T-helper 2 cell treated with Interferon-gamma antibody and Interleukin-4, amounts not matched to agents 5 μg/mL and 100 μg/mL, for 36 hours (primary cell): ENCODE measurements at places on chromosomes 6 and 20.

GRCh38 chr20:59671661-59672471, 67.5 kb downstream of the PHACTR3 start:
- DNase-seq, result no peak

DNA sequence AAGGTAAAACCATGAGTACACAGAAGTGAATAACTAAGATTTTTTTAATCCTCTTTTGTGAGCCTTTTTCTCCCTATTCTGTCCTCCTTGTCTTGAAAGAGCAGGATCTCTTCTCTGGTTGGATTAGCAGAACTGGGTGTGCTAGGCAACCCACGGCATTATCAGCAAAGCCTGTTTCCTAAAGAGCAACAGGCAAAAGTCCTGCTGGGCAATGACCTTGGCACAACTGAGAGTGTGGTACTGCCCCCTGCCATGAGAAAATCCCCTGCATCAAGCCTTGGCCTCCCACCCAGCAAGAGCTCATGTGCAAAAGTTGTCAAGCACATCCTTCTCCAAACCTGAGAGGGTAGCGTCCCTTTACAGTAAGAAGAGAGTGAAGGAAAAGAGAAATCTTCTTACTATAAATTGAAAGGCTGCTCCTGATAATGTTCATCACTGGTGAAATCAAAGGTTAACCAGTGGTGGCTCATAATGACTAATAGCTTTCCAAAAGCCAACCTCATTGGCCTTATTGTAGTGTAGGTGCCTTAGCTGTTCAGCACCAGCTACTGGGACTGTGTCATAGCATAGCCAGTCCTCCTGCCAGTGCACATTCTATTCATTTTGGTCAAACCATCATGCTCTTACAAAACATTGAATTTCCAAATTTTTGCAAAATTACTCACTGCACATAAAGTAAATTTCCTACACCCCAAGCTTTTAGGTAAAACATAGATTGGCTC, 17.1 kb downstream of the KIF6 start:
- no peak for DNase-seq

- DNase-seq, result peak; percentile 17
These were observed 98.7 kb upstream of the SGK1 start for GRCh38 chr6:134416418-134417154.

- DNase-seq, result no peak
These were observed 405.5 kb downstream of the UTRN start for GRCh38 chr6:144690666-144691065.

- no peak for DNase-seq
These were observed 14.0 kb downstream of the HIVEP1 start for GRCh38 chr6:12026120-12026519.

- DNase-seq, result no peak
These were observed 130.7 kb upstream of the SSTR4 start for GRCh38 chr20:22904386-22904785.

GRCh38 chr6:151482290-151482689, 11.5 kb upstream of the CCDC170 start:
- no peak for DNase-seq

GRCh38 chr20:11894062-11894461, 23.6 kb upstream of the BTBD3 start:
- no peak for DNase-seq

- DNase-seq, result no peak
These were observed 1602.0 kb downstream of the GRIK2 start for GRCh38 chr6:102995491-102995890.

- no peak for DNase-seq
These were observed 139.3 kb downstream of the CD164 start for GRCh38 chr6:109242925-109243324.

DNA sequence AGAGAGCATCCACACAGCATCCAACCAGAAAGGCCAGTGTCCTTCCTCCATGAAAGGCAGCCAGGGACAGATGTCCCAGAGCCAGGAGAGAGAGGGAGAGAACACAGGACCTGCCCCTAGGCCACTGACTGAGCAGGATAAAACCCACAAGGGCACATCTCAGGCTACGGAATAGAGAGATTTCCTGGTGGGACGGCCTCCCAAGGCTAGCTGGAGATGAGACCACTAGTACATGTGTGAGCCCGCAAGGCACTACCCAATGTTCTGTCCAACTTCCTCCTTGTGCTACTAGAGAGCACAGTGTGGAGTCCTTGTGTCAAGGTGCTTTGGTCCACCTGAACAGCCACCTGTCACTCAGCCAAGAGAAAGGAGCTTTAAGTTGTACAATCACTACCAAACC, 44.2 kb downstream of the PLCG1 start:
- no peak for DNase-seq

DNA sequence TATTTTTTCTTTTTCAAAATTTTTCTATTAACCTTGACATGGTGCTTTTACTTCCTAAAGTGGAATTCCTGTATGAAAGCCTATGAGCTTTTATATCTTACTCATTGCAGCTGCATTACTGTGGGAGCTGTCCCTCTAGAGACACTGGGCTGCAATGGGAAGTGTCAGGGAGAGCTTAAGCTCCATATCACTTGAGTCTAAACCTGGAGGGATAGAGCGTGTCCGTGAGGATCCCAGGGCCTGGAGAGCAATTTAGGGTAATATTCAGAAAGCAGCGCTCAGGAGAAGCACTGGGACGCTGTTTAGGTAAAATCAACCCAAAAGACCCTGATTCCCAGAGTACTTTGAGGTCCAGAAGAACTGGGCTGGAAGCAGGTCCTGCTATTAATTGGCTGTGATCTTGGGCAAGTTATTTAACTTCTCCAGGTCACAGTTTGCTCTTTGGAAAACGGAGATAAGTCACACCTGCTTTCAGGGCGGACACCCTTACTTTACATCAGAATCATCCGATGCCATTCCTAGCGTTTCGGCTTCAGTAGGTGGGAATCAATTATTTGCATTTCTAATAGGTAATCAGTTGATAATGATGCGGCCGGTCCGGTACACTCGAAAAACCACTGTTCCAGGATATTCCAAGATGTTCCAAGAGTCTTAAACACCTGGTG, 628 bp upstream of the ERGIC3 start:
- no peak for DNase-seq

GRCh38 chr20:24821391-24821790, 127.7 kb upstream of the CST7 start:
- no peak for DNase-seq

GRCh38 chr6:32945108-32945760, 4.4 kb upstream of the HLA-DMB start:
- DNase-seq, result no peak

GRCh38 chr6:157649311-157650260, 173.5 kb upstream of the SNX9 start:
- no peak for DNase-seq

DNA sequence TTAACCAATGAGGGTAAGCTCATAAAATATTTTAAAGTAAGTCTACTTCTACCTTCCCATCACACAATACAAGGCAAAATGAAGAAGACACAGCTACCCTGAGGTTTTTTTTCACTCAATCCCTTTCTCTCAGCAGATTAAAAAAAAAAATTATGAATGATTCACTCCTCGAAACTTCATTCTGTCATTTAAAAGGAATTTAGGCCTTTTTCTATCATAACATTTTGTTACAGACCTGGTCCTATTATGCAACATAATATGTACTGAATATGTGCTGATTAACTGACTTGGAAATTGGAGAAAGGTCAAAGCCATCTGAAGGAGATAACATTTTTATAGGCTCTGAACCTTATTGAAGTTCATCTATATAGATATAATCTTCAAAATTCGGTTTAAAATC, 45.5 kb downstream of the PRL start:
- DNase-seq, result no peak

DNA sequence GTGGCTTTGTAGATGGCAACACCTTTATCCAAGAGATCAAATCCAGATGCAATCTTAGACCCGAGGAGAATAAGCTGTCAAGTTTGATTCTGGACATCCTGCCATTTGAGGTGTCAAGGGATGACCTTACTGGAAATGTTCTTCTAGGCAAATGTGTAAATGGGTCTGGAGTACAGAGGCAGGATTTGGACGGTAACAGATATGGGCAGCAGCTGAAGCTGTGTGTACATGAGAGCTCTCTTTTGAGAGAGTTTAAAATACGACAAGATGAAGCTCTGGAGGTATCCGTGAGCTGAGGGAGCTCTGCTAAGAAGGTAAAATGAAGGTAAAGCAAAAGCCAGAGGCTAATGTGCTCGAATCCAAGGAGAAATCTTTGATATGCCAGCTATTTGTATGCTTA, 56.6 kb downstream of the RALGAPA2 start:
- no peak for DNase-seq

GRCh38 chr6:43996618-43997344, 130.5 kb downstream of the MRPL14 start:
- DNase-seq, result no peak

DNA sequence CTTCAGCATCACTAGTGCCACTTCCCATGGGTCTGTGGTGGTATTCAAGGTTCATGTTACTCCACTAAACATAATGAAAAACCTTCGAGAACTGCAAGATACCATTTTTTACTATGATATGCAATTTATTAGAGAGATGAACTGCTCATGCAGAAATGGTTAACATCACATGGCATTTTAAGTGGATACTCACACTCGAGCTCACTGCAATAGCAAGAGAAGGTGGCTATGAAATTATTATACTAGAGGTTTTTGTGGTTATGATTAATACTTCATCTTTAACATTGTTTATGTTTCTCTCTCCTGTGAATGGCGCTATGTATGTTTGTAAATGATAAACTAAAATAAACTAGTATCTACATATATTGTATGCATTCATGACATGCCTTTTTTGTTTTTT, 35.1 kb downstream of the SCAF8 start:
- no peak for DNase-seq

- DNase-seq, result no peak
These were observed 85.8 kb downstream of the MAP3K5 start for GRCh38 chr6:136706430-136706829.

- no peak for DNase-seq
These were observed 38.3 kb downstream of the HECA start for GRCh38 chr6:139173172-139173571.

DNA sequence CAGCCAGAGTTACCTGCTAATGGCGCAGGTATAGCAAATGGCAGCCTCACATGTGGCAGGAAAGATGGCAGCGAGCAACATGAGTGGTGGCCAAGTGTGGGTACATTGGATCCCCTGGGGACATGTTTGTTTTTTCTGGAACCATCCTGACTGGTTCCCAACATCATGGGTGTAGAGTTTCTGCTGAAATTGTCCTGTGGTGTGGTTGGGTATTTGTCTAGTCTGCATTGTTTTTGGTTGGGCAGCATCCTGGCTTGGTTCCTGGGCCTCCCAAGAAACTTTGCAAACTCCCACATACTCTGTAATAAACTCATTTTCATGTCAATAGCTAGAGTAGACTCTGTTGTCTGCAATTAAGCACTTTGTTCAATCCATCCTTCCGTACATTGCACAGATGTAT, 282.6 kb downstream of the CDC5L start:
- DNase-seq, result no peak

DNA sequence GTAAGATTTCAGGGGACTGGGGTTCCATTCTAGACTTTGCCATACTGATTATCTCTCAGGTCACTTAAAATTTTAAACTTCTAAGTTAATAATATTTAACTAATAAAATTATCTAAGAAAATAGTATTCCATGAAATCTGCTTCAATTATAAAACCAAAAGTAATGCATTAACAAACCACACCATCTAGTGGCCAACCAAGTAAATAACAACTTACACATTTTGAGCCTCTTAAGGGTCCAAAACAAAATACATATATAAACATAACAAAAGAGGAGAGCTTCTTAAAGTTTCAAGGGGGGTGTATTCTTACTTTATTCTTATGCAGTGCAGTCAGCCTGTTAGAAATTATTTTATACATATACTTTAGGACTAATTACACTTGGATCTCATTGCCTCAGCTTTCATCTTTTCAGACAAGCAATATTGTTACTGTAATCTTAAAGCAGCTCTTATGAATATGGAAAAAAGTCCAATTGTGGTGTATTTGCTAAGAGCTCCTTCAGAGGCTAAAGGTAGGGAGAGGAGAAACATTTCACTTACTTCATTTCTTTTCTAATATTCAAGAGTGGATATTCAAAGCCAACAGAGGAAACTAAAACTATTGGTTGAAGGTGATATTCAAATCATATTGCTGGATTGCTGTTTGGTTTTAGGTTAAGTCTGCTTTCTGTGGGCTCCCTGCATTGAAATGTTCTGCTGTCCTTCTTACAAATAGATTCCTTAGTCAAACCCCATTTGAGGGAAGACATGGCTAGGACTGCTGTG, 199.7 kb upstream of the SIM1 start:
- DNase-seq, result no peak

- DNase-seq, result no peak
These were observed 65.9 kb downstream of the VEGFA start for GRCh38 chr6:43835872-43836419.

DNA sequence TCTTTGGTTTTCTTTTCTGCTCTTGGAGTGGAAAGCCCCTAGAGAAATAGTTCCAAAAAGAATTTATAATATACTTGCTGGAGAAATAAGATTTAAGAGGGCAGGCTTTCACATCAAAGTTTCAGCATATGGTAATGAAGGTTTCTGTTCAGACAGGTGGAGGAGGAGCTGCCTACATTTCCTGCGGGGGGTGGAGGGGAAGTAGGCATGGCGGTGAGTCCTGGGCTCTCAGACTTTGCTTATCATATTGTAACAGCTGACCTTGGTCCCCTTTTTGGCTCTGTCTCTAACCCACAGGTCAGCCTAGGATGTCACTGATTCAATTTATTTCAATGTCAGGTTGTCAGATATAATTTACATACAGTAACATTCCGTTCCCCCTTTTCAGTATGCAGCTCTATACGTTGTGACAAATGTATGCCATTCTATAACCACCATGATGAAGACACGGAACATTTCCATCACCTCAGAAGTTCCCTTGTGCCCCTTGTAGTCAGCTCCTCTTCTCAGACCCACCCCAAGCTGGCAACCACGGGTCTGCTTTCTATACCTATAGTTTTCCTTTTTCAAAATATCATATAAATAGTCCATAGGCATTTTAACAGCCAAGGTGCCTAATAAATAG, 77.6 kb upstream of the GGTLC1 start:
- no peak for DNase-seq

DNA sequence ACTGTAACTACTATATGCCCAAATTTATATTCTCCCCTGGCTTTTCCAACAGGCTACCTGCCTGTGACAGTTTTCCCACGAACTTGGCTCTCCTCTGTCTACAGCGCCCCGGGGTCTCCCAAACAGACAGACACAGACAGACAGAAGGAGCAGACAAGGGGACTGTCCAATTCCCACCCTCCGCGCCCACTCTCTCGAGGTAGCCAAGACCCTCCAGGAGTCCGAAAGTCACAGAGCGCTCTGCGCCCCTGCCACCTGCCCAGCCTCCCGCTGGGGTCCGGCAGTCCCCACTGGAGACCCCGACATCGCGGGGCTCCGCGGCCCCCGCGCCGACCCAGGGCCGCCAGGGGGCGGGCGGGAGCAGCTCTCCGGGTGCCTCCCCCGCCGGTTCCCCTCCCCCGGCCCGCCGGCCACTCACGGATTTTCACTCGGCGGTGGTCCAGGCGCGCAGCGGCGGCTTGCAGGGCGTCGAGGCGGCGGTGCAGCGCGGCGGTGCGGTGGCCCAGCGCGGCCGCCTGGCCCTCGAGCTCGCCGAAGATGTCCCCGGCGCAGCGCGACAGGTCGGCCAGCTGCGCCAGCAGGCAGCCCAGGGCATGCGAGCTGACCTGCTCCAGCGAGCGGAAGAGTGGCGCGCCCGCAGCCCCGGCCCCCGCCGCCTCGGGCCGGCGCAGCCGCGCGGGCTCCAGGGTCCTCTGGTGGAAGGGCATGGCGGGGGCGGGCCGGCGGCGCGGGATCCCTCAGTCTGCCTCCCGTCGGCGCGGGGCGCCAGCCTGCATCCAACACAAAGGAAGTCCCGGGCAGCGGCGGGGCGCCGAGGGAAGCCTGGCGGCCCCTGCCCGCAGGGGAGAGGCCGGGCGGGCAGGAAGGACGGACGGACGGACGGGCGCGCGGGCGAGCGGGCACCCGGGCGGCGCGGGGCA, 81.3 kb upstream of the CCDC28A start:
- peak; percentile 56 for DNase-seq

GRCh38 chr6:98636941-98637340, 197.4 kb upstream of the POU3F2 start:
- DNase-seq, result no peak
